ENCODE measurements at places on chromosomes 16 and 17.

DNA sequence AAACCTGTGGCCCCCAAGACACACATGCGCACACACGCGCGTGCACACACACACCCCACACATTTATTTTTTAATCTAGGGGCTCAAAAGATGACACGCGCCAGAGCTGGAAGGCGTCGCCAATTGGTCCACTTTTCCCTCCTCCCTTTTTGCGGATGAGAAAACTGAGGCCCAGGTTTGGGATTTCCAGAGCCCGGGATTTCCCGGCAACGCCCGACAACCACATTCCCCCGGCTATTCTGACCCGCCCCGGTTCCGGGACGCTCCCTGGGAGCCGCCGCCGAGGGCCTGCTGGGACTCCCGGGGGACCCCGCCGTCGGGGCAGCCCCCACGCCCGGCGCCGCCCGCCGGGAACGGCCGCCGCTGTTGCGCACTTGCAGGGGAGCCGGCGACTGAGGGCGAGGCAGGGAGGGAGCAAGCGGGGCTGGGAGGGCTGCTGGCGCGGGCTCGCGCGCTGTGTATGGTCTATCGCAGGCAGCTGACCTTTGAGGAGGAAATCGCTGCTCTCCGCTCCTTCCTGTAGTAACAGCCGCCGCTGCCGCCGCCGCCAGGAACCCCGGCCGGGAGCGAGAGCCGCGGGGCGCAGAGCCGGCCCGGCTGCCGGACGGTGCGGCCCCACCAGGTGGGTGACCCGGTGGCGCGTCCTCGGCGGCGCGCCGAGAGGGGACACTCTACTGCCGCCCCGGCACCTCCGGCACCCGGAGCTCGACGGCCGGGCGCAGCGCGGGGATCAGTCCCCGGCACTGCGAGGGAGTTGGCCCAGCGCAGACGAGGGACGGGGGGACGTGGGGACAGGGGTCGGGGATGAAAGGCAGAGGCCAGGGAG, at the start of gene STAT5A:
Gene STAT5A, plus strand, starts transcription at position 522 of the 826 bp plus-strand sequence. CDS start 914 bp downstream, outside the sequence.
- DNase-seq: peak; percentile 85

GRCh38 chr17:82283208-82283749, 9.8 kb upstream of the CSNK1D start:
- DNase-seq: peak; percentile 77

GRCh38 chr16:78461087-78461486, 361.6 kb downstream of the WWOX start:
- no peak for DNase-seq

DNA sequence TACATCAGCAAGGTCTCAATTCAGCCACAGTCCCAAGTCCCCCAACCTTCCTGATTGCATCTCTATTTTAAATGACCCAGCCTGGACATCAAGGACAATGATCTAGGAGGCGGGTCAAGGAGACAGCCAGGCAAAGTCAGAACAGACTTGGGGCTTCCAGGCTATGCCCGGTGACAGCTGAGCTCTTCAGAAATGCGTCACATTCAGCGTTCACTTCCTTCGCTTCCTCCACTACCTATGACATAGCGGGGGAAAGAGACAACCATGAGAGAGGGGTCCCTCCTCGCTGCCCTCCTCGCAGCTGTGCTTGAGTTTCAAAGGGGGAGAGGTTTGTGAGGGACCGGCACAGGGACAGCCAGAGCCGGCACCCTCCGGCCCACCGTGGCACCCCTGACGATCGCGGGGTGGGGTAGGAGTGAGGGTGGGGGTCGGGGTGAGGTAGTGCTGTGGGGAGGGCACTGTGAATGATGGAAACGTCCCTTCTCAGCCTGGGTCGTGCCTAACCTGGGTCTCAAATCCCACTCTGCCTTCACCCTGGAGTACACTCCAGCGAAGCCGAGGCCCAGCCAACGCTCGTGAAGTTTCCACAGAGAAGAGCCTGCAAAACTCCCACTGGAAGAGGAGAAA, 12.3 kb upstream of the LGALS3BP start:
- DNase-seq: no peak

DNA sequence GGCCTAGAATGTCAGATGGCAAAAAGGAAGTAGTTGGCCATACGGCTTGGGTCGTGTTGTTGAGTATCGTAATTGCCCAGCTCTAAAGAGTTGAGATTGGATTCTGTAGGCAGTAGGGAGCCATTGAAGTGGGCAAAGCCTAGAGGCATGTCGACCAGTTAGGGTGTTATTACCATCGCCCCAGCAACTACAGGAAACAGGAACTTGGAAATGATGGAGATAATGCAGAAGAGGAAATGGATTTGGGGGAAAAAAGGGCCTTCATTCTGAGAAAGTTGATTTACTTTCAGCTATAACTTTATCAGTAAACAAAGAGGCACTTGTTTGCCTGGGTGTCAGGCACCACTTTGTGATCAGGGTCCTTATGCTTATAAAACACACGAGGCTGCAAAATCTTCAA, 52.6 kb downstream of the COX10 start:
- DNase-seq: no peak

Data from activated CD4-positive, alpha-beta T cell treated with anti-CD3 and anti-CD28 coated beads for 48 hours (primary cell).